ENCODE measurements at places on chromosomes 1 and 21.

- DNase-seq = no peak
These were observed 17.3 kb upstream of the ACADM start for GRCh38 chr1:75707191-75707590.

- peak; percentile 77 for DNase-seq
These were observed 18.7 kb downstream of the SMAP2 start for GRCh38 chr1:40392221-40392620.

DNA sequence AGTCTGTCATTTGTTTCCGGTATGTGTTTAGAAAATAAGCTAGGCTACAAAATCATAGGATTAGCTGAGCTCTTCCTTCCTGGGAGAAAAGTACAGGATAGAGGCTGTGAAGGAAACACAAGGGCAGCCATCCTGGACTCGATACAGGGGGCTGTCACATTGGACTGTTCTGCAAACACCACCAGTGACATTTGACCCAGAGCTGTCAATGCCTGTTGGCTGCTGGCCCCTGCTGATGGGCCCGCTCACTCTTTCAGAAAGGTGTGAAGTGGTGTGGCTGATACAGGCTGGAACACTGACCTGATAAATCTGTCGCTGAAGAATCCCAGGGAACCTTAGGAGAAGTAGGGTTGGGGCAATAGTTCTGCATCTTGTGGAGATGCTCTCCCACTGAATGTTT is 183.1 kb downstream of the RHOU start:
- no peak for DNase-seq

DNA sequence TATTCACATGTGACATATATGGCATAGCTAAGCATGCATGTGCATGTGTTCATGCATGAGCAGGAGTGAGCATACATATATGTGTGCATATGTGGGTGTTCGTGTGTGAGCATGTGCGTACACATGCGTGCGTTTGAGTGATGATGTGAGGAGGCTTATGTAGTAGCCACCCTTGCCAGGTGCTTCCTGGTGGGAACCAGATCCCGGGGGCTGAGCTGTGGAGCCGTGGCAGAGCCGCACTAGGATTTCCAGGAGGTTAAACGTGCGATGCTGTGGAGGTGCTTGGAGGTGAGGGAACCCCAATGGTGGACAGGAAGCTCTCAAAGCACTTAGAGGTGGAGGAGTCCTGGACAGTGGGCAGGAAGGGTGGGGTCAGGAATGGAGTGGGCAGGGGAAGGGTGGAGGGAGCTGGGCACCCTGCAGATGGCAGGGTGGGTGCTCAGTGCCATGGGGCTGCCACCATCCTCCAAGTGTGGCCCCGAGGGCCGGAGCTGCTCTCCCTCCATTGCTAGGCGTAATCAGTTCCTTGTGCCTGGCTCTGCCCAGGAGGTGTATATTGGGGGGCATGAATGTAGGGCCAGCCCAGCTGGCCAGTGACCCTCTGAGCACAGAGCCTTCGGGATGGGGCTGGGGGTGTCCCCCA is 48.5 kb downstream of the COL18A1 start:
- no peak for DNase-seq

GRCh38 chr1:90339811-90340210 is 344.9 kb downstream of the ZNF326 start:
- DNase-seq = no peak

GRCh38 chr1:94105957-94106529 is 14.9 kb downstream of the ABCA4 start:
- DNase-seq = no peak

GRCh38 chr1:156797212-156797871 is 19.3 kb downstream of the SH2D2A start:
- DNase-seq = peak; percentile 66

DNA sequence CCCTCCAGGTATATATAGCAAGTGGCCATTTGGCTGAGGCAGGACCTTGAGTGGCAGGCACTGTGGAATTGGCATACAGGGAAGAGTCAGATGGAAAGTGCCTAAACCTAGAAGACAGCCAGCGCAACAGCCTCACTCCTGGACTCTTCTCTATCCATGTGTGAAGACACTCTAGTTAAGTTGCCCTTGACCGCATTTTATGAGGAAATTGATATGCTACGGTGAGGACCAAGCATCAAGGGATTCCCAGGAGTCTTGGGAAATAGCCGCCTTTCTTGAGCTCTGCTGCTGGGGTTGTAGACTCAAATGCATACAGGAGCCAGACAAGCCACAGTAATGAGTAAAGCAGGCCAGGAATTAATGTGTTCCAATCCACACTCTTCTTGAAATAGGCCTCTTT is 145.9 kb upstream of the KAZN start:
- no peak for DNase-seq

GRCh38 chr1:214432245-214432644 is 119.2 kb downstream of the PTPN14 start:
- no peak for DNase-seq

GRCh38 chr21:40685141-40685540 is 161.8 kb downstream of the DSCAM start:
- no peak for DNase-seq

- no peak for DNase-seq
These were observed 7.5 kb upstream of the MAN1A2 start for GRCh38 chr1:117359561-117360289.

DNA sequence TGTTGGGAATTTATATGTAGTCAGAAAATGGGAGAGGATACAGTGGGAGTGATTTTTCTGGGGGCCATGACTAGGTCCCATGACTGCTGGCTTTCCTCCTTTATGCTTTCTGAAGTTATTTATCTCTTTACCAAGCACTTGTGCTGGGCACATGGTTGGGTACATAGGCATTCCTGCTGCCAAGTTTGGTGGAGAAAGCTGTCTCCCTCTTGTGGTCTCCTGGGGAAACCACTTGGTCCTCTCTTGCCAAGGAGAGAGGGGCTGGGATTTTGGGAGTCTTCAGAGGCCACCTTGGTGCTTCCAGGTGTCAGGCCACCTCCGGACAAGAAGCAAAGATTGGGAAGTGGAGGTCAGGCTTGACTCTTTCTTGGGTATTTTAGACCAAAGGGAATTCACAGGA is 120.2 kb upstream of the KCNE2 start:
- DNase-seq = peak; percentile 9

- no peak for DNase-seq
These were observed 5.4 kb downstream of the TPRG1L start for GRCh38 chr1:3630161-3630611.

DNA sequence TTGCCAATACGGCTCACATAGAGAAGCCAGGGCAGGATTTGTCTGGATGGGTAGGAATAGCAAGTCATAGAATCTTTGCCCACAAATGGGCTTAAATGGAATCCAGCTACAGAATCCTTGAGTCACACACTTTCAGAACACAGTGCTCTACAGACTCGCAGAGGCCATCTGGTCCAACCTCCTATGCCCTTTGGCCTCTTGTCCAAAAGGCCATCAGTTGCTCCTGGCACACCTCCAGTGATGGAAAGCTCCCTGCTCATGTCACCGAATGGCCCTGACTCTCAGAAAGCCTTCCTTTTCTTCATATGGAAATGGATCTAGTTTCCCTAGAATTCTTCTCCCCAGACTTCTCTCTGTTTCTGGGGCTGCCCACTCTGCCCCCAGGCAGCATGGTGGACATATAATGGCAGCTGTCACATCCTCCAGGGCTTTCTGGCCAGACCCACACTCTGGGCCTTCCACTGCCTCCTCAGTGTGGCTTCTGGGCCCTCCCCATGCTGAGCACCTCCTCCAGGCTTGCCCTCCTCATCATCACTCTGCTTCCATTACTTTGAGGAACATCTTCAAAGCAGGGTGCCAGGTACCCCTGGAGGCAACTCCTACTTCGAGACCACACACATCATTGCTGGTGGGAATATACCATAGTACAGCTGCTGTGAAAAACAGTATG is 33.6 kb upstream of the TRABD2B start:
- no peak for DNase-seq

- DNase-seq = no peak
These were observed 222.7 kb upstream of the GJB5 start for GRCh38 chr1:34532113-34532512.

DNA sequence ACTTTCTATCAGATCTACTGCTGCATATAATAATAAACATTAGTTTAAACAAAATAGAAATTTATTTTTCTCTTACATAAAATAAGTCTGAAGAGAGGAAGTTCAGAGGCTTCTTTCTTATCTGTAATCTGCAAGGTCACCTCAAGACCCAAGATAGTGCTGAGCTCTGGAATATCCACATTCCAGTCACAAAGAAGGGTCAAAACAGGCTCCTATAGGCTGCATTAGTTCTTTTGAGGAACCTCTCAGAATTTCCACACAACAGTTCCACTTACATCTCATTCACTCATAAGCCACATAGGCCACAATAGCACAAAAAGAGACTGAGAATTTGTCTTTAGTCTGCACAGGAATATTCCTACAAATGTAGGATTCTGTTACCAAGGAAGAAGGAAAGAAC is 15.4 kb downstream of the DYNLT5 start:
- no peak for DNase-seq

GRCh38 chr1:61434276-61434675 is 290.7 kb downstream of the TM2D1 start:
- DNase-seq = no peak
